ENCODE measurements at places on chromosomes 16 and 17. TPM values are rescaled to one million over a fixed set of nuclear protein-coding genes. Genes with fewer than 3 reads are reported as not detected.

Gene AOC2
- 3.2 TPM for total RNA-seq

DNA sequence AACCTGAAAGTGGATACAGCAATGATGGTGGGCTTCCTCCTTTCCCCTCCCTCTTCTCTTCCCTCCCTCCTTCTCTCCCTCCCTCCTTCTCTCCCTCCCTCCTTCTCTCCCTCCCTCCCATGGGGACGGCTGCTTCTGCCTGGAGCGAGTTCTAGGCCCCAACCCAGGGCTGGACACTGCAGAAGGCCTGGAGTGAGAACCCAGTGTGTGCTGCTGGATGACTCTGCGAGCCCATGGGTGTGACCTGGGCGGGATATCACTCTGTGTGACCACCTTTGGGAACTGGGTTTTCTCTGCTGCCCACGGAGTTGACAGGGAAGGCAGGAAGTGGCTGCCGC, 242.6 kb upstream of the GSE1 start:
- no peak for DNase-seq

GRCh38 chr17:77316651-77317050, 175.9 kb downstream of the SEC14L1 start:
- no peak for DNase-seq

DNA sequence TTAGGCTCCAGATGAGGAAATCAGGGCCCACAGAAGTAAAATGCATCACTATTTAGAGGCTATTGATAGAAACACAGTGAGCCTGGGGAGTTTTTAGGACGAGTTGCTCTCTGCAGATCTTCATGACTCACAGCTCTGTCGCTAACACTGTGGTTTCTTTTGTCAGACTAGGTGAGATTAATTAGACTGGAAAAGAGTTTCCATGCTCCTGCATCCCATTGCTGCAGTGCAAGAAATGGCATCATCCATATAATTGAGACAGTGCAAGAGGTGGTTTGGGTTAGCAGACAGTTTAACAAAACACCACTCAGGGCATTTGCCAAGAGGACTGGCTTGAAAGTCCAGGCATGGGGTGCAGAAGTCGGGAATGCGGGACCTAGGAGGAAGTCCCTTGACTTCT, 198.8 kb upstream of the CACNG5 start:
- DNase-seq: no peak

GRCh38 chr17:46720408-46720807, 98.1 kb downstream of the WNT3 start:
- no peak for DNase-seq

DNA sequence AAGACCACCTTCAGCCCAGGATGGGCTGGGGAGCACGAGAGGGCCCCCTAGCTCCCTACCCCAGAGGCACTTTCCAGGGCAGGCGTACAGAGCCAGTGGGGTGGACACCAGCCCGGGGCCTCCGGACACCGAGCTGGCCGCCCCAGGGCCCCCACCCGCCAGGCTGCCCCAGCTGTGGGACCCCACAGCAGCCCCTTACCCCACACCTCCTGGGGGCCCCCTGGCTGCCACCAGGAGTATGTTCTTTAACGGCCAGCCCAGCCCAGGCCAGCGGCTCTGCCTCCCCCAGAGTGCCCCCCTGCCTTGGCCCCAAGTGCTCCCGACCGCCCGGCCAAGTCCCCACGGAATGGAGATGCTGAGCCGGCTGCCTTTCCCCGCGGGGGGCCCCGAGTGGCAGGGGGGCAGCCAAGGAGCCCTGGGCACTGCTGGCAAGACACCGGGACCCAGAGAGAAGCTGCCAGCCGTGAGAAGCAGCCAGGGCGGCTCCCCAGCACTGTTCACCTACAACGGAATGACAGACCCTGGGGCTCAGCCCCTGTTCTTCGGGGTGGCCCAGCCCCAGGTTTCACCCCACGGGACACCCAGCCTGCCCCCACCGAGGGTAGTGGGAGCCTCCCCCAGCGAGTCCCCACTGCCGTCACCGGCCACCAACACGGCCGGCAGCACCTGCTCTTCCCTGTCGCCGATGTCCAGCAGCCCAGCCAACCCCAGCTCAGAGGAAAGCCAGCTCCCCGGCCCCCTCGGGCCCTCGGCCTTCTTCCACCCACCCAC, 24.3 kb upstream of the ZFPM1 start:
- no peak for DNase-seq

GRCh38 chr16:4371357-4372000, at the start of gene VASN:
Gene VASN (plus strand): TSS chr16:4371848. CDS start chr16:4380878, 9,030 bp downstream.
- peak; percentile 65 for DNase-seq
